ENCODE measurements at places on chromosomes 6 and 20. TPM values are rescaled to one million over a fixed set of nuclear protein-coding genes. Genes with fewer than 3 reads are reported as not detected.

DNA sequence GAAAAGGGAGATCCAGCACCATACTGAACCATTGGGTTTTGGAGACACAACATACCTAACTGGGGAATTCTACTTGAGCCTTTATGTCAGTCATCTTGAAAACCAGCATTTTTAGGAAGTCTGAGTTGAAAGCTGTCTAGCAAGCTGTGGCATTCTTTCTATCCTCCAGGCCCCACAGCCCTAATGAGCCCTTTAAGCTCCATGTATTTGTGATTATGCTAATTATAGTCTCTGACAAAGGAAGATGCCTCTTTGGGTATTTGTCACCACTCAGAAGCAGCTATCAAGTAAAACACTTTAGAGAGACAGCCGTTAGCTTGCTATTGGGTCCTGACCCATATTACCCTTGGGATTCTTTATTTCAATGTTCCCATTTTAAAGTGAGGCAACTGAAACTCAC, 159.5 kb upstream of the MANEA start:
- no peak for DNase-seq

DNA sequence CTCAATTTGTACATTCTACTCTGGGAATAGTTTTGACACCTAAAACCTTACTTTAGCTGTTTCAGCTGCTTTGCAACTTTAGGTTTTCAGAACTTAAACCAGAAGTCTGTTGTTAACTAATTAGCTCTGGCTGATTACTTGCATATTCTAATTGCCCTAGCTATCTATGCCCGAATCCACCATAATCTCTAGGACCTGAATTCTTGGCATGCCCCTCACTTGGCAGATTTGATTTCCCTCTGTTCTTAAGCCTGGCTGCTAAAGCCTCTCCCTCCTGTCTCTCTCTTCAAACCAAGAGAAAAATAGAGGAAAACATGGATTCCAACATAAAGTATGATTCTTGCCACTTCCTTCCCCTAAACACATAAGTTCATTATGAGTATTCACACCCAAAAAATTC, 35.0 kb upstream of the LIN28B start:
- no peak for DNase-seq

GRCh38 chr6:45386501-45386900, 8.8 kb upstream of the SUPT3H start:
- no peak for DNase-seq

The BIRC7 gene
- polyA plus RNA-seq: 0.44 TPM
